ENCODE measurements at places on chromosomes 4 and X.
A peak's percentile ranks its signal among the peaks of the same experiment; 100 is the strongest.

GRCh38 chrX:64352081-64352480, 43.2 kb downstream of the MTMR8 start:
- DNase-seq, result no peak

- no peak for DNase-seq
These were observed 103.5 kb downstream of the CNOT6L start for GRCh38 chr4:77715414-77716290.

DNA sequence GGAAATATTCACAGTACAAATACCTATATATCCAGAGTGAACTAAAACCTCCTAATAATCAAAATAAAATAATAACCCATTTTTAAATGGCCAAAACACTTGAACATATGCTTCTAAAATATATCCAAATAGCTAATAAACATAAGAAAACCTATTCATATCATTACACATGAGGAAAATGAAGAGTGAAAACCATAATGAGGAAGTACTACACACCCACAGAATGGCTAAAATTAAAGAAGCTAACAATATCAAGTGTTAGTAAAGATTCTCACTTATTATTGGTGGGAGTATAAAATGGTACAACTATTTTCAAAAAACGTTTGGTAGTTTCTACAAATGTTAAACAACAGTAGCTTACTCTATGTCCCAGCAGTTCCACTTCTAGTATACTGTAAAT, 92.1 kb downstream of the KLHL13 start:
- DNase-seq, result no peak

DNA sequence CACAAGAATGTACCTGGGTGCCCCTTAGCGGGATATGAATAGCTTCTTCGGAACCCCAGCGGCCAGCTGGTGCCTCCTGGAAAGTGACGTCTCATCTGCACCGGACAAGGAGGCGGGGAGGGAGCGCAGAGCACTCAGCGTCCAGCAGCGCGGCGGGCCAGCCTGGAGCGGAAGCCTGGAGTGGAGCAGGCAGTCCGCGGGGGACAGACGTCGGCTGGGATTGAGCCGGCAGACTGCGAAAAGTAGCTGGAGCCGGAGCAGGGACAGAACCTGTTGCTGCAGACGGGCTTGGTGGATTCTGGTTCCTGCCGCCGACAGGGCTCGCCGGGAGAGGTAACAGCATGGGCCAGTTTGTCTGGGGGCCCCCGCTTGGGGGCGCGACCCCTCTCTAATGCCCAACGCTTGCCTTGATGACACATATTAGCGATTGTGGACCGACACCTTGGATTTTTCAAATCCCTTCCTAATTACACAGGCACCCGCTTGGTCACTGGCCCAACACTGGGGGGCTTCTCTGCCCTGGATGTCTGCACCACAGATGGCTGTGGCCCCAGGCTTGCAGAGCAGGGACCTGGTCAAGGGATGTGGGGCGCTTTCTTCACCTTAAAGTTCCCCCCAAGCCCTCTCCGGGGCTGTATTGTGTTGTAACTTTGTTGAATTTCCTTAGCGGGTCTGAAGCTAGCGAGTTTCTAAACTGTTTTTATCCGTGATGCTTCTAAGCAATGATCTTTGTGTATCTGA, at the start of gene NPFFR2:
Gene NPFFR2 (plus strand): TSS at position 133 of the 741 bp plus-strand sequence. CDS start 96,592 bp downstream, outside the sequence.
- peak; percentile 41 for DNase-seq

DNA sequence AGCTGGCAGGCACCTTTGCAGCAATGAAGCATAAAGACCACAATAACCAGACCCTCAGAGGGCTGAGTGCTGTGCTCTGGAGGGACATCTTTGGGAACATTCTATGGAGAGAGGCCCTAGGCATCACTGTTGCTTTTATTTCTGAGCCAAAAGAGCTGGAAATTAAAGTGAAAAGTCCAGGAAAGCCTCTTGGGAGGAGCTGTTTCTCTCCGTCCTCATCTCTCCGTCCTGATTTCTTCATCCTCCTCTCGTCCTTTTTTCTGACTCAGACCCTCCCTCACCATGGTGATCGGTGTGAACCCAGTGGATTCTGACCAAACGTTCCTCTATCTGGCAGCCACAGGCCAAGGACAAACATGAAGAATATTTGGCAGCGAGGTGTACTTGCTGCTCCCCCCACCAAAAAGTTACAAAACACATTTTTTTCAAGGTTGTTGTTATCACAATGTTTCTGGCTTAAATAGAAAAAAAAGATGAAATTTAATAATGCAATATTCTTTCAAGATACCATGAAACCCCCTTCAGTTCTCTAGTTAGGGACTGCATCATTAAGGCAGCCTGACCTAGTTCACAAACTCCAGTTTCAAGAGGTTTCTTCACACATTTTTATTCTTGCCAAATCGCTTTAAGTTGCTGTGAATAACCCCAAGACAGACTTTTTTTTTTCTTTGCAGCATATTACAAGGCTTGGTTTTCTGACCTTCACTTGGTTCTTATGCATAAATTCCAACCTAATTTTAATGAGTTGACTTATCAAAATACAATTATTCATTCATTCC, 80.2 kb downstream of the SCD5 start:
- DNase-seq, result no peak

DNA sequence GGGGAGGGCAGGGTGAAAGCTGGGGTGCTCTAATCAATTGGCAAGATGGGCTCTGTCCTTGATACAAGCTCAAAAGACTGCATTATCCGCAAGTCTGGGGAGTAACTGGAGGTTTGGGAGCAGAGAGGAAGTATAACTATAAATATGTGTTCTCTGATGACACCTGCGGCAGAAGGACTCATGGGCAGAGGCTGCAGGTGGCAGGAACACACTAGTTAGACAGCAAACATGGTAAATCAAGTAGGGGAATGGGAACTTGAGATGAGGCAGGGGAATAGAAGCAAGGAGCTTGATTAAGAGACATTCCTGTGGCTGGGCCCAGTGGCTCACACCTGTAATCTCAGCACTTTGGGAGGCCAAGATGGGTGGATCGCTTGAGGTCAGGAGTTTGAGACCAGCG, 30.3 kb downstream of the SH3KBP1 start:
- no peak for DNase-seq
